Fibroblast of the aortic adventitia (primary cell): ENCODE measurements at places on chromosomes 13 and 19. TPM values are rescaled to one million over a fixed set of nuclear protein-coding genes. Genes with fewer than 3 reads are reported as not detected.

- DNase-seq, result no peak
These were observed 18.7 kb downstream of the CAPS start for GRCh38 chr19:5932609-5933262.

DNA sequence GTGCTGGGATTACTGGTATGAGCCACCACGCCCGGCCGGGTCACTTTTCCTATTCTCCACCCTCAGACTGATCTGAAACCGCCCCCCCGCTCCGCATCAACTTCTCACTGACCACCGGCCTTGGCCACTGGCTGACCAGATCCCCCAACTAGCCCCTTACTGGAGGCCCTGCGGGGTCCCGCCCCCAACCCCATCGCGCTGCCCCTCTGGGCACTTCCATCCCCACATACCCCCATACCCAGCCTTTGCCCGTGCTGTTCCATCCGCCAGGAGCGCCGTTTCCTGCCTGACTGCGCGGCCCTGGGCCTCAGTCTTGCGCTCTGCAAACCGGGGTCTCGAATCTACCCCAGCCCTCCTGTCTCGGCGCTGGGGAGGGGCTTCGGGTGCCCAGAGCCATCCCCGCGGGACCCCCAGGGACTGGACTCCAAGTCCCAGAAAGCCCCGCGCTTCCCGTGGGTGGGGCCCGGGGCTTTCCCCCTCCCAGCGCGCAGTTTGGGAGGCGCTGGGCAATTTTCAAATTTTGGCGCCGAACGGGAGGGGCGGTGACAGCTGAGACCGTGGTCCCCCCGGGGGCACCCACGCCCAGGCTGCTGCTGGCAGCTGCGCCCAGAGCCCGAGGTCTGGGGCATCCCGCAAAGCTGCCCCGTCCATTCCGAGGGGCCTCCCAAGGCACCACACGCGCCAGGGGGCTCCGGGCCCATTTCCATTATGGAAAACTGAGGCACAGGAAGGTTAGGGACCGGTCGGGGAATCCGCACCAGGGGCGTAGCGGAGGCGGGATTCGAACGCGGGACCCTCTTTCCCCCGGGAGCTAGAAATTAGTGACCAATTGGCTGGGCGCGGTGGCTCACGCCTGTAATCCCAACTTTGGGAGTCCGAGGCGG lies 5.2 kb upstream of the LMNB2 start:
- peak; percentile 51 for DNase-seq

DNA sequence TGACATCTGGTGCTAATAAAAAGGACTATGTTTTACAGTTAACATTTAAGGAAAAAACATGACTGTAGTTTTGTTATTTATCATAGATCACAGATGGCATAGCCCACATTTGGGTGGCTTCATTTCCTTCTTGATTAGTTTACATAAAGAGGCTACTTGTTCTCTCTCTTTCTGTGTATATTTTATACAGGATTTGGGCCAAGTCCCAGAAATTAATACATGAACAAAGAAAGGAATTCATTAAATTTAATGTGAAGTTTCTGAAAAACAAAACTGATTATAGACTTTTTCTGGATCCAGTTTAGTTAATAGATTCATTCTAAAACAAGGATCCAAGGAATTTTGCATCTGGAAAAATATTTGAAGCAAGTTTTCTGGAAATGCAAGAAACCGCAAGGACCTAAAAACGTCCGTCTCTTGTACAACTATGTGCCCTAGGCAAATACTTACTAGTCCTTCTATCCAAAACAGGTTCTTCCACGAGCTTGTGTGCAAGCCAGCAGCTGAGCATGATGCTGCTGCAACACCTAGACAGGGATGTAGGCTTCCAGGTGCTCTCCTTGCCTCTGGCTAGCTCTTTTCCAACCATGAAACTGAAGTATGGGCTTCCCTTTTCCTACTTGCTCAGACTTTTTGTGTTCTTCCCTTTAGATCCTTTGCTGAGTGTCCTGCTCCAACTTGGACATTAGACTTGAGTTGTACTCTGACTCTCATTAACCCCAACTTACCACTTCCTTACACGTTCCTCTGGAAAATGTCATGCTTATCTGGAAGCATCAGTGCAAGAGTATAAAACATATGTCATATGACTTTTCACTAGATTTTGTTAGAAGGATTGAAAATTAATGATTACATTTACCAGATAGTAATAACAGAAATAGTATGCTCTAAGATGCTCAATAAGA lies 161.5 kb upstream of the STARD13 start:
- no peak for DNase-seq

- no peak for DNase-seq
These were observed 330.6 kb downstream of the SPRY2 start for GRCh38 chr13:80010286-80010831.

ZFP14 gene
- total RNA-seq, result 3.2 and 6.6 TPM in 2 replicates

DNA sequence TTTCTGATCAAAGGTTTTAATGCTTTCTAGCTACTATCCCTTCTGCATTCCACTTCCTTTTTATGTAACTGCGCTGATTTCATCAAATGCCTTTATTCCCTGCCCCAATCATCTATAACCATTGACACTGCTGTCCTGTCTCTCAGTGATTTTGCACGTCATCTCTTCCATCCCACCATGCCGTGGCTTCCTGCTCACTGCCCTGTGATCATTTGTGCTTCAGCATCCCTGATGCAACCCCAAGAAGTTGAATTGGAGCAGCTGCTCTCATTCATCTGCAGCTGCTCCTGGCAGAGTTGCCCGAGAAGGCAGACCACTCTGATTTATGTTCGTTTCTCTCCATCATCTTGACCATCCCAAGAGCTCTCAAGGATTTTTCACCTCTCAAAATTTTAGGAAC lies 112.4 kb downstream of the HS6ST3 start:
- DNase-seq, result no peak

DNA sequence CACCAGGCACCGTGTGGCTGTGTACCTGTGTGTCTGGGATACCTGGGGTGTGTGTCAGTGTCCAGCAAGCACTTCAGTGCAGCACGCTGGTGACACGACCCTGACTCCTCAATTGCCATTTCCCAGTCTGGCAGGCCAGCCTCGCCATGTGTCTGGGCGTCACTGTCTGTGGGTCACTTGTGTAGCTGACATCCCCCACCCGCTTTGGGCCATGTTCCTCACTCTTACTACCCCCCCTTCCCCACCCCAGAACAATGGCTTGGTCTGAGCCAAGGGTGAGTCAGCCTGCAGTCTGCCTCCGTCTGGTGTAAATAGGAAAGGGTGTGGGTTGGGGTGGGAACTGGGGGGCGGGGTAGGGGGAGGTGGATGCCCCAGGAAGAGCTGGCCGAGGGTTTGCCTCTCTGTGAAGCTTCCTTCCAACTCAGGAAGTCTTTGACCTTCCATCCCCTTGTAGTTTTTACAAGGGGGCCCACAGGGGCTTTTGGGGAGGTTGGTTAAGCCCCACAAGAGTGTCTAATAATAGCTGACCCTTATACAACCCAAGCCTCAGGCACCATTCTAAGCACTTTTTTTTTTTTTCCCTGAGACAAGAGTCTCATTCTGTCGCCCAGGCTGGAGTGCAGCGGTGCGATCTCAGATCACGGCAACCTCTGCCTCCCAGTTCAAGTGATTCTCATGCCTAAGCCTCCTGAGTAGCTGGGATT lies 17.6 kb downstream of the NOVA2 start:
- peak; percentile 89 for DNase-seq

DNA sequence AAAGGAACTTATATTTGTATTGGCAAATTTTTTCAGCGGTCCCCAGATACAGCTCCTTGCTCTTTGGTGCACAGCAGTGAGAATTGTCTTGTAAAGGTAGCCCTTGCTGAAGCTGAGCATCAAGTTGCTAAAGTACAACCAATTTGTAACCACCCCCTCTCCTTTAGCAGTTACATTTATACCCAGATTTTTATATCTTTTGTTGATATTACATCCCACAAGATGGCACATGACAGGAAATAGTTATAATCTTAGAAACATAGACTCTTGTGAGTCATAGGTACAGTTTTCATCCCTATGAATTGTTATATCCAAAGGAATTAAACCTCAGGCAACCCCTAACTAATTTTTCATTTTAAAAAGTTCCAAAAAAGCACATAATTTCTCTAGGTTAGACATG lies 523.0 kb upstream of the SLITRK1 start:
- peak; percentile 39 for DNase-seq

SBSN gene
- 4.1 and 13.2 TPM in 2 replicates for total RNA-seq

- DNase-seq, result no peak
These were observed 131.9 kb upstream of the FNDC3A start for GRCh38 chr13:48843630-48844380.

DNA sequence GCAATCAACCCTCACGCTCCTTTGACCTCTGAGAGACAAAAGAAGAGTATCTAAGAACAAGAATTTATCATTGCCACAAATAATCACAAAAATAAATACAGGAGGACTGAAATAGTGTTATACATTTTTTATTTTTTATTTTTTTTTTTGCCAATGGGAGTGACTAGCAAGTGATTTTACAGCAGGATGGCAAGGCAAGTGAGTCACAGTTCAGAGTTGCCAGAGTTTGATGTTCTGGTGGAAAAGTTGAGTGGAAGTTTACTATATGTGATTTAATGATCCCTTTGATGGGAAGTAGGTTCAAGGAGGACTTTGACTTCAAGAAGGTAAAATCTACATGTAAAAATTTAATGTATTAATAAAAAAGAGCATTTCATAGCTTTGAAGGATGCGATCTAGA lies 2691.4 kb downstream of the PCDH9 start:
- DNase-seq, result peak; percentile 20

DNA sequence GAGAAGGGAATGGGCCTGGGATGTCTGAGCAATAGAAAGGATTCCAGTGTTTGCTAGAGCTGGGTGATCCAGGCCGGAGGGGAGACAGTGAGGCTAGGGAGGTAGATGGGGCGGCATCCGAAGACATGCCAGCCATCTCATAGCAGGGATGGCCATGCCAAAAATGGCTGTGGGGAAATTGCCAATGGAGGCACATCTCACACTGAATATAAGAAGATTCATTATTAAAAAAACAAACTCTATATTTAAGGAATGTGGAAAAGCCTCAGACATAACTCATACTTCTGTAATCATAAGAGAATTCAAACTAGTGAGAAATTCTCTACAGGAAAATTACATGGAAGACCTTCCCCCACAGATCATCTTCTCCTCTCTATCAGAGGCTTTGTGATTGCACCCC lies 289.2 kb downstream of the FGF9 start:
- DNase-seq, result no peak

ZIC5 gene
- total RNA-seq, result not detected in 2 replicates

DNA sequence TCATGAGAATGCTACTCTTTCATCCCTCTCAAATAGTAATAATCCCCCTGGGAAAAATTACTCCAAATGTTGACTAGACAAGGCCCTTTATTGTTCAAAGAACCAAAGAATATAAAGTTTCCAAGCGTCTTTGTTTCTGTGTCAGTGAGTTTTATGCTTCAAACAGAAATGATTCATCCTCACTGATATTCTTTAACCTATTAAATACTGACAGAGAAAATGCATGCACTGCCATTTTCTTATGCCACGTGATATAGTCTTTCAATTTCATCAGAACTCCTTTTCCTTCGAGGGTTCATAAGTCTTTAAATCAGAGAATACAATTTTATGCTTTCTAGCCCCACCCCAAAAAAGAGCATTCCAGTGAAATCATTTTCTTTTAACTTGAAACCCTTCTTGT lies 211.6 kb downstream of the SHISA2 start:
- no peak for DNase-seq

- no peak for DNase-seq
These were observed 33.4 kb downstream of the MAU2 start for GRCh38 chr19:19354007-19354406.

DNA sequence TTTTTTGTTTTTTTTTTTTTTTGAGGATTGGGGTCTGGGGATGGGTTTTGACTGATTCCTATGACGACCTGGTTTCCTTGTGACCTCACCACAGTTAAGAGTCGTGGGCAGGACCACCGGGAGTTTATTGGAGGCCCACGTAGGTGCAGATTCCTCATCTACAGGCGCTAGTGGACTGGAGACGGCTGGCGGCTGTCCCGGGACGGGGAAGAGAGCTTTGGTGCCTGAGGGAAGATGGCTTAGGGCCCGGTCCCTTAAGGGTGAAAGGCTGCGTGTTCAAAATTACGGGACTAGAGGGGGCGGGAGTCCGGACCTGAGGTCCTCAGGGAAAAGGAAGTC lies 682 bp upstream of the TEAD2 start:
- no peak for DNase-seq

DNA sequence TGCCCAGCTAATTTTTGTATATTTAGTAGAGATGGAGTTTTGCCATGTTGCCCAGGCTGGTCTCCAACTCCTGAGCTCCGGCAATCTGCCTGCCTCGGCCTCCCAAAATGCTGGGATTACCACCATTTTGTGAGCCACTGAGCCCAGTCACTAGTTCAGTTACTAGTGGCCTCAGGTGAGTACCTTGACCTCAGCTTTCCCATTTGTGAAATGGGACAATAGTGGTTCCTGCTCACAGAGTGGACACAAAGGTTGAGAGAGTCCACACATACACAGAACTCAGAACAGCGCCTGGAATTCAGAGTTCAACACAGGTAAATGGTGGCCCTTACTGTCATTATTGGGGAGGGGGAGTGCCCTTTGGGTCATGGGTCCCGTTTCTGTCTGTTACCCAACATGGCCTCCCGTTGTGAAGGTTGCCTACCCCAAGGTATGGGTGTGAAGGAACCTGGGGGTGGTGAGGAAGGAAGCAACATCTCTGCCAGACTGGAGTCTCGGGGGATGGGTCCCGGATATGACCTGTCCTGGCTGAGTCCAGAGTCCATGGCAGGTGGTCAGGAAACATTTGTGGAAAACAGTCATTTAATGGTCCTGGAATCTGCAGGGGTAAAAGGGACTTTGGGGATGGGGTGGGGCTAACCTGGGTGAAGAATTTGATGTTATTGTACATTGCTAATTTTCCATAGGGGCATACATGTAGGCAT lies 11.7 kb upstream of the IRGC start:
- DNase-seq, result no peak

SOX21 gene
- total RNA-seq, result 0.09 TPM in 1 of 2 replicates, not detected in the other

DNA sequence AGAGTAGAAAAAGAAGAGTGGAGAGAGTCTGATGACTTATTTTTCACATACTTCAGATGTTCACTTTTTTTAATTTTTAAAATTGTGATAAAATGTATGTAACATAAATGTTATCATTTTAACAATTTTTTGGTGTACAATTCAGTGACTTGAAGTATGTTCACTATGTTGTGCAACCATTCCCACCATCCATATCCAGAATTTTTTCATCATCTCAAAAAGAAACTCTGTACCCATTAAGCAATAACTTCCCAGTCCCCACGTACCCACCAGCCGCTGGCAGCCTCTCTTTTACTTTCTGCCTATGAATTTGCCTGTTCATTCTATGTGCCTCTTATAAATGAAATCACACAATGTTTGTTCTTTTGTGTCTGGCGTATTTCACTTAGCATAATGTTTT lies 43.3 kb downstream of the SKA3 start:
- no peak for DNase-seq
